ENCODE measurements at places on chromosomes 7 and 10.

DNA sequence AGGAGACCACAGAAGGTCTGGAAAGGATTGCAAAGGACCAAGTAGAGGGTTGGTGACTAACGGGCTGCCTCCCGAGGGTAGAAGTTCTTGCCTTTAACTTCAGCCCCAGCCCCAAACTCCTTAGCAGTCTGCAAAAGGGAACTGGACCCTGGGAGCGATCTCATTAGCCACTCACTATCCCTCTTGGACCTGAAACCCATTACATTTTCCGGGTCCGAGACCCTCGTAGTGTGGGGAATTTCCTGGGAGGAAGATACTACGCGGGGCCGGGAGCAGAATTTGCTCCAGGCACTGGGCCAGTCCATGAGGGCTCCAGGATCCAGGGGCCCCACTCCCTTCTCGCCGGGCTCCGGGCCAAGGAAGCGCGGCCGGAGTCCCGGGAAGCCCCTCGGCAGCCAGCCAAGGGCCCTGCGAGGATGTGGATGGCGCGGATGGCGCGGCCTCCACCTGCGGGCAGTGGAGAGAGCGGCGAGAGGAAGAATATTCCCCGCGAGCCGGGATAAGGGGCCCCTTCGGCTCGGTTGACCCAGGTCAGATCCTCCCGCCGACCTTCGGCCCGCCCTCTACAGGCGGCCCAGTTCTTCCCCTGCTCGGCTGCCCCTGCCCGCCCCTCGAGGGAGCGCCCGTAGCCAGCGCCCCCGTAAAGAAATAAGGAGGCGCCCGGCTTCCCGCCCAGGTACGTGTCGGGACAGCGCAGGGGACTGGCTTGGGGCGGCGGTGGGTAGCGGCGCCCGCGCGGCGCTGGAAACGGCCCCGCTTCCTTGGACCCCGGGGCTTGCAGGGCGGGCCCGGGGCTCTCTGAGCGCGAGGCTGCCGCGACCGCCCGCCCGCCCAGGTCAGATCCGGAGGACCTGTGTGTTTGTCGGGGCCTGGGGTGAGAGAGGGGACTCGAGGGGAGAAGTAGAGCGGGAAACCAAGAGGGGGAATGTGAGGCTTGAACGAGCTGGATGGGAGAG, at the start of gene MYO3A:
TSS of gene MYO3A (plus strand) at position 577 of the 956 bp plus-strand sequence. CDS start 17,882 bp downstream, outside the sequence.
- DNase-seq = peak; percentile 17

- DNase-seq = no peak
Observed at GRCh38 chr7:157056246-157056645, 45.8 kb upstream of the MNX1 start.

DNA sequence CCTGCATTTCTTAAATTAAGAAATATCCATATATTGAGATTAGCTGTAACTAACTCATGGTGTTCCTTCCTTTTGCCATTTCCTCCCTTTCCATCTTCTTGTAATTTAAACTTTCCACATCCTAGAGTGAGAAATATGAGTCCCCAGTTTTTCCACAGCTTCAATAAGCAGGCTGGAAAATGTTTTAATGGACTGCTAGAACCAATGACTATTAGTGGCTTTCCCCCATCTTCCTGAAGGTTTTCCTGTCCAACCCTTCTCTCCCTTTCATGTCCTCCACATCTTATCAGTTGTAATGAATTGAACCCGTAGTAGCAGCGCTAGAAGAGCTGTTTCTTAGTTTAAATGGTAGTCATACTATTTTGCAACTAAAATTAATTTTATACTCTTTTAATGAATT, 145.7 kb downstream of the AHR start:
- no peak for DNase-seq

DNA sequence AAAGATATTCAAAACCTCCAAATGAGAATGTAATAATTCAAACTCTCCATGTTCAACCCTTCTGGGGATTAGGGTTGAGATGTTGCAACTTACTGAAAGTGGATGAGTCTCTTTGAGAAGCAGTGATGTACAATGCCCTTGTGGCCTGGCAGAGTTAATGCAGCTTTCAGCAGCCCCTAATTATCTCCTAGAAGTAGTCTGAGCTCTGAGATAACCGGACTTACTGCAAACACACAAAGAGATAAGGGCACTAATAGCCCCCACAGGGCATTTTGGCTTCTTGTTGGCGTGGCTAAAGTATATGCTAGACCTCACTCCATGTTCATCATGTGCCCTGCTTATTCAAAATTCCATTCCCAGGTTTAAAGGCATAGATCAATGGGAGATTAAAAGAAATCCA, 404.7 kb downstream of the NEBL start:
- no peak for DNase-seq

DNA sequence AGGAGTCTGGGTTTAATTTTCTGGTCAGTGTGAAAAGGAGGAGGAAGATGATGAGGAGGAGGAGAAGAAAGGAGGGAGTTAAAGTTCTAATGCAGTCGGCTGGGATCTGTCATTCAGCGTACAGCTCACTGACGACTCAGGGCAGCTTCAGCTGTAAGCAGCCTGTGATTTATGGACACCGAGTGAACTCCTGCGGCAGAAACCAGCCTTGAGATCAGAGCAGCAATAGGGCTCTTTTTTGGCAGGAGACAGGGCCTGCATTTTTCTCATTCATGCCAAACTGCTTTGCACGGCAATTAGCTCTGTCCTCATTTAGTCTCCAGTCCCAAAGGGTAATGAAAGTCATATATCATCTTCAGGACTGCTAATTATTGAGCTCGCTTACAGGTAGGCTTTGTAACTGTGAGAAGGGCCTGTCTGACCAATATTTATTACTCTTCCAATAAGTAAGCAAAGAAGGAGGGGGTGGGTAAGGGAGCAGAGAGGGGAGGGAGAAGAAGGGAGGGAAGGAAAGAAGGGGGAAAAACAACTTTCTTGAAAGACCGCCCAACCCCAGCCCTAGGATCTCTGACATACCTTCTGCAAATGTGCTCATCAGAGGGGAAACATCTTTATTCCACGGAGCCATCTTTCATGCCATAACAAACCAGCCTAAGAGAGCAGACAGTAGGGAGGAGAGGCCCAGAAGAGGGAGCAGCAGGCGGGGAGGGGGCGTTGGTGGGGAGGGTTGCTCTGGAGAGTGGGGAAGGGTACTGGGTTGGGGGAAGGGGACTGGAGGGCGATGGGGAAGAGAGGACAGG, 48.1 kb upstream of the COMTD1 start:
- no peak for DNase-seq

DNA sequence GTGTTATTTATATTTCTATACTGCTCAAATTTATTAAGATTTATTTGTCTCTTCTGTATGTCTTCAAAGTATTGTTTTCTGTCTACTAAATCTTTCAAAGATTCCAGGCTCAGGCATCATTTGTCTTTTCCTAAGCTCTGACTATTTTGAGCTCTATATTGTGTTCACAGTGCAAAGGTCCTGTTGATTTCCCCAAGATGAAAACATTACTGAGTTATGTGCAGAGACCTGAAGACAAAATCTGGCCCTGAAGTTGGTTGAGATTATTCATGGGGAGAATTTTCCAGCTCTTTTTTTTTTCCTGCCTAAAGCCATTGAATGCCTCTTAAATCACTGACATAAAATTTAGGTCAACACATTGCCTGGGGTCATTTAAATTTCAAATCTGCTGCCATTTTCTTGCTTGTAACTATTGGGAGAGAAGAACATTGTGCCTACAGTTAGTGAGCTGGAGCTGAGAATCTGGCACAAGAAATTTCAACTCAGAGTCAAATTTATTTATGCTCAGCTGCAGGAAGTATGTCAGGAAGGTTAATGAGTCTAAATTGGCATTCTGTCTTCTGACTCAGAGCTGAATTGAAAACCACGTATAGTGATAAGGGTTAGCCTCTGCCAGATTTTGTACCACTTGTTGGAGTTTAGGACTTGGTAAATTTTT, 31.6 kb downstream of the CSTF2T start:
- DNase-seq = no peak

- no peak for DNase-seq
Observed at GRCh38 chr7:40092182-40092581, 42.2 kb downstream of the MPLKIP start.

- no peak for DNase-seq
Observed at GRCh38 chr7:151736403-151736909, 140.5 kb downstream of the PRKAG2 start.

GRCh38 chr7:1917221-1918062, 247.4 kb downstream of the ELFN1 start:
- DNase-seq = no peak

GRCh38 chr7:105935250-105935649, 27.8 kb upstream of the CDHR3 start:
- no peak for DNase-seq

DNA sequence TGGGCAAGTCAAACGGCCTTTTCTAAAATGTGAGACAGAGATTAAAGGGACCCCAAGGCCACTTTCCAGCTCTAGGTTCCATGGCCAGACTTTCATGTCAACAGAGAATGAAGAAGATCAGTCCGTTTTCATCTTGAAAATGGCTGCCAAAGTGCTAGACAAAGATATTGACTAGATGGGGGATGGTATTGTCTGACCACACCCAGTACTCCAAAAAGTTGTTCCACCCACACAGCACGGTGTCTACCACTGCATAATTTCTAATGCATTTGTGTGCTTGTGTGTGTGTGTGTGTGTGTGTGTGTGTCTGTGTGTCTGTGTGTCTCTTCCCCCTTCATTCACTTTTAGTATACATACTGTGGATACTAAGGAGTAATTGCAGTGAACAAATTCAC, 1.3 kb downstream of the COL1A2 start:
- no peak for DNase-seq

Data from B cell (primary cell).